ENCODE measurements at places on chromosomes 1 and 21.

DNA sequence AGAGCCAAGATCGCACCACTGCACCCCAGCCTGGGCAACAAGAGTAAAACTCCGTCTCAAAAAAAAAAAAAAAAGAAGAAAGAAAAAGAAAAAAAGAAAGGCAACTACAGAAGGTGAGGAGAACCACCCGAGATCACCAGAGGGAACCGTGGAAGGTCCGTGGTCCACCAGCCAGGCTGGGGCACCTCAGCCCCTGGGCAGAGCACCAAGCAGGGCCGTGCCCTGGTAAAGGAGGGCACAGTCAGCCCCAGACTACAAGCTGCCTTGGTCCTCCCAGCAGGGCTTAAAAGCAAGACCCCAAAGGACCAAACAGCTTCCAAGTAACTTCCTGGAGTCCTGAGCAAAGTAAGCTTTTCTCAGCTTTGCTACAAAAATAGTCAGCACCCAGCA is 8.8 kb upstream of the SAMD11 start:
- DNase-seq = no peak

GRCh38 chr21:24424776-24425175 is 1182.5 kb downstream of the MRPL39 start:
- DNase-seq = no peak

GRCh38 chr1:10530756-10531495 is 56.2 kb downstream of the PEX14 start:
- no peak for DNase-seq

- no peak for DNase-seq
These were observed 56.6 kb upstream of the CR2 start for GRCh38 chr1:207397525-207397926.

DNA sequence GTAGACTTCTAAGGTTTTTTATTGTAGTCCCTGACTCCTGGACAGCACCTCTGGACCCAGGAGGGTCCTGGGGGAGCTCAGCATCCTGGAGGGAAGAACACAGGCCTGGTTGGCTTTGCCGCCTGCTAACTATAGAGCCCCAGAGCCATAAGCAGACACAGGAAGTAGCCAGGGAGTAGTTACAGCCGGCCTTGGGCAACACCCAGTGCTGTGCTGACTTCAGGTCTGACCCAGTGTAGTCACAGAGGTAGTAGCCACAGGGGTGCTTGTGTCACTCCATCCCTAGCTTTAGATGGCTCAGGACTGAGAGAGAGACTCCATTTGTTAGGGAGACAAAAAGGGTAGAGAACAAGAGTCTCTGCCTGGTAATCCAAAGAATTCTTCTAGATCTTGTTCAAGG is 21.9 kb downstream of the MCOLN2 start:
- no peak for DNase-seq

GRCh38 chr1:26538480-26539412 is 9.2 kb downstream of the RPS6KA1 start:
- DNase-seq = no peak

DNA sequence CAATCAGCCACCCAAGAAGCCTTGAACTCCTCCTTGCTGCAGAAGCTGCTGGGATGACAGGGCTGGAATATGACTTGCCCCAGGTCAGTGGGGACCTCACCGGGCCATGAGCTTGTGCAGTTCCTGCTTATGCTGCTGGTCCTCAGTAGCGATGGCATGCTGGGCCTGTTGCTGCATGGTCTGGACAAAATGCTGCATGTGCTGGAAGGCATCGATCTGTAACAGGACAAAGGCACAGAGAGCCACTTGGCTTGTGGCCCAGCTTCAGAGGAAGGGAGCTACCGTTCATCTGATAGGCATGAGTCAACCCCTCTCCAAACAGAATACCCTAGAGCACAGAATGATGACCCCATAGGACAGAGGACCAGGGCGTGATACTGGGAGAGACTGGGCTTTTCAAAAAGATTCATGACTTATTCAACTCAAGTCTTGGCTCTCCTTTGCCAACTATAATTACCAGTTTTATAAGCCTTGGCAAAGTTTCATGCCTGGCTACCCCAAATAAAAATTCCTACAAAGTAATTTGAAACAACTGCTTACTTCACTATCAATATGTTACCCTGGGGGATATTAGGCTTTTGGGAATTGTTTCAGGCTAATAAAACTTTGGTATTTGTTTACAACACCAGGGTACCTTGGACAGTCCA is 34.7 kb upstream of the EXOSC10 start:
- no peak for DNase-seq

DNA sequence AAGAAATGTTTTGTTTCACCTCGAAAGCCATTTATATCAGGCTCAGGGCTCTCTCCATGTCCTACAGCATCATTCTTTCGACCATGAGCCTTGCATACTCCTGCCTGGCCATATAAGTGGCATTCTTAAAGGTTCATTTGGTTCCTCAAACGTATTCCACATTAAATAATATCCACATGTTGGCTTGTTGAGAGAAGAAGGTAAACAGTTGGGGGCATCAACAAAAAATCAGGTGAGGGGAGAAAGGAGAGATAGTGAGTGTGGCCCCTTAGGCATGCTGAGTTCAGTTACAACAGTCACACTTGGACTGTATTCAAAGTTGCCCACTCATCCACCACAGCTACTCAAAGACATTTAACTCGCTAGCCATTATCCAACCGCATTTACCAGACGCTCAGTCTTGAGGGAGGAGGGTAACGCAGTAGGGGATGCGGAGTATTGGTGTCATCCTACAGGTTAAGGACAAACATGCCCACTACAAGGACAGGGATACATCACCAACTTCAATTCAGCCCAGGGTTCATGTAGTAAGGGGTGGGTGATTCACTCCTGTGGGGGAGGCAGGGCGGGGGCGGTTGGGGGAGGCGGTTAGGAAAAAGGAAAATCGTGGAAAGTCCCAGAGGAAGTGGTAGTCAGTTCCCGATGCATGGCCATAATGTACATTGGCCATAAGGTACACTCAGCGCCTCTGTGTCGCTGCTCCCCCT is 1.4 kb downstream of the ZNF697 start:
- no peak for DNase-seq

- DNase-seq = no peak
These were observed 42.7 kb downstream of the GJA5 start for GRCh38 chr1:147717706-147718097.

DNA sequence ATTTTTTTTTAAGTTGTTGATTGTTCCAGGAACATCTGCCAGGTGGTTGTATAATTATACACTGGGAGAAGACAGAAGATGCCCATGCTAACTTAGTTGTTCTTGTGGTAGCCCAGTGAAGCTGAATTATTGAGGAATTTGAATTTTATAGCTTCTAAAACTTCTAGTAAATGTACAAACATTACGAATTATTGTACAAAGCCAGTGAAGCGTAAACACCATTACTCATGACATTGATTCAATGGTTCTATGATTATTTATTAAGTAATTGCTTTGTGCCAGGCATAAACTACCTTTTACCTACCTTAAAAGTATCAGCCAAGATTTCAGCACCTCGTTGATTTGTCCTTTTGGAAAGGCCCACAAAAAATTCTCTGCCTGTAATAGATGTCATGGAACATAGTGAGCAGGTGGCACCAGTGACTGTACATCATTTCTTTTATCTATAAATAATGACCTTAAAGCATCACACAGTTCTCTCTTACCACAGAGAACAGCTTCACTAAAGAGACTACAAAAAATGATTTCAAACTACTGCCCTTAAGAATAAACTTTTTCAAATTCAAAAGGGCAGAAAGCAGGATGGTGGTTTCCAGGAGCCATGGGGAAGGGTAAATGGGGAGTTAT is 74.9 kb upstream of the BCL10 start:
- DNase-seq = no peak

DNA sequence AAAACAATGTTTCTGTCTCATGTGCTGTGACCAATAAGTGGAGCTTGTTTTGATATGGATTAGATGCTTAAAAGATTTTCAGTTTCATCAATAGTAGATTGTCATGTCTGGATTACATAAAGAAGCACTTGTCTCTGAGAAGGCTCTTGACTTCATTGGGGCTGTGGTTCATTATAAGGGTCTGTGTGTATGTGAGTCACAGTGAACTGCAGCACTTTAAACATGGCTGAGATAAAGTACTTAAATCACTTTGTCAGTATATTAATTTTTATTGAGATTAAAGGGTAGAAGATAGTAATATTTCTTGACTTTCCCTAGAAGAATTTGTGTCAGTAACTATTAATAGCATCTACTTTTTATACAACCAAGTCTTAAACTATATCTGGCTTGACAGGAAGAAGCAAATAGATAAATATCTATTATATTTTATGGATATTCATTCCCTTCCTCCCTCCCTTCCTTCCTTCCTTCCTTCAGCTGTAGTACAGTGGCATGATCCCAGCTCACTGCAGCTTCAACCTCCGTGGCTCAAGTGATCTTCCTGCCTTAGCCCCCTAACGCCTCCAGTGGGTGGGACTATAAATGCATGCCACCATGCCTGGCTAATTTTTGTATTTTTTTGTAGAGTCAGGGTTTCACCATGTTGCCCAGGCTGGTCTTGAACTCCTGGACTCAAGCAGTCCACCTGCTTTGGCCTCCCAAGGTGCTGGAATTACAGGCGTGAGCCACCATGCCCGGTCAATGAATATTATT is 48.8 kb downstream of the ZFYVE9 start:
- DNase-seq = no peak

GRCh38 chr1:8031176-8031785 is 5.2 kb upstream of the ERRFI1 start:
- no peak for DNase-seq

DNA sequence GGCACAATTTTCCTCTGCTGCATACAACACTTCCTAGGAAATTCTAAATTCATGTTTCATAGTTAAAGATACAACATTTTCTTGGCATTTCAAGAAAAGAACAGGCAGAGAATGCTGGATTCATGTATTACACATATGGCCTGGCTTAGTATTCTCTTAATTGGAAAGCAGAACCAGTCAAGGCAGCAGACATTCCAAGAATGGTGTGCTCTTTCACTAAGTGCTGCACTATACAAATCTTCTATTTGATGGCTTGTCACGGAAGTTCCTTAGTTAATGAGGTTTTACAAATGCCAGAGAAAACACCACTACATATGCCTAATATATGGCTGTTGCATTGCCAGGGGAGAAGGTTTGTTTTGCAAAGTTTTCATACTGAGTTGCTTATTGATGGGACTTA is 80.8 kb upstream of the DYNLT5 start:
- no peak for DNase-seq

DNA sequence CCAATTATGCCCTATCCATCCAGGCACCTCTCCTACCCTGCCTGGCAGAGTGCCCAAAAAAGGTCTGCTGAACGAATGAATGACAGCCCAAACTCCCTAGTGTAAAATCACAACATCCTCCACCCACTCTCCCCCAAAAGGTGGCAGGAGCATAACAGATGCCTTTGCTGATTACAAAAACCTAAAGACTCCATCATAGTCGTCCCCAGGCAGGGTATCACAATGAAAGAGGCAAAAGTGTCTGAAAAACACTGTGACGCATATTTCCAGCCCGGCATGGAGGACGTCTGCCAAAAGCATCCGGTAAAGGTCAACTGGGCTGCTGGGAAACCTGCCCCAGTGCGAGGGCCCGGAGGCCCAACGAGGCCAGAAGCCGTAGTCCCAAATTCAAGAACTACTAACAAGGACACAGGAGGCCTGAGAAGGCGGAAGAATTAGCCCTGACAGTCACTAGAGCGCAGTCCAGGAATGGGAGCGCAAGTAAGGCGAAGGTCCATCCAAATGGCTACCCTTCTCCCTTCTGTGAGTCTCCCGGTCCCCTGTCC is 576 bp downstream of the SMIM12 start:
- peak; percentile 21 for DNase-seq

GRCh38 chr1:91684481-91685196 is 184.0 kb downstream of the CDC7 start:
- no peak for DNase-seq

GRCh38 chr1:61084491-61085031 is 2.2 kb downstream of the NFIA start:
- no peak for DNase-seq

DNA sequence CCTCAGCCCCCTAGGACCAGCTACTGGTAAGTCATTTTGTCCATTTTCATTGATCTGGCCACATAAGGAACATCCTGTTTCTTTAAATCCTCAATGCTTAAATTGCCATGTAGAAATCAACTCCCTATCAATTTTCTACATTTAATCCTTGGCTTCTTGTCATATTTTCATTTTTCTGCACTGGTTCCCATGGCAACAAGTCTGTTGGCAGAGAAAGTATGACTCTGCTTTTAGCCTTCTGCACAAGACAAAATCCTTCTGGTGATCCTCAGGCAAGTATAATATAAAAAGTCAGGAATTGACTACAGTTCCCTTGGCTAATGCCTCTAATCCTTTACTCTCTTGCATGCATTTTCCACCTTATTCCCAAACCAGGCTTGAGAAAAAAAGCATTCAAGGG is 65.0 kb downstream of the LRRC40 start:
- no peak for DNase-seq

DNA sequence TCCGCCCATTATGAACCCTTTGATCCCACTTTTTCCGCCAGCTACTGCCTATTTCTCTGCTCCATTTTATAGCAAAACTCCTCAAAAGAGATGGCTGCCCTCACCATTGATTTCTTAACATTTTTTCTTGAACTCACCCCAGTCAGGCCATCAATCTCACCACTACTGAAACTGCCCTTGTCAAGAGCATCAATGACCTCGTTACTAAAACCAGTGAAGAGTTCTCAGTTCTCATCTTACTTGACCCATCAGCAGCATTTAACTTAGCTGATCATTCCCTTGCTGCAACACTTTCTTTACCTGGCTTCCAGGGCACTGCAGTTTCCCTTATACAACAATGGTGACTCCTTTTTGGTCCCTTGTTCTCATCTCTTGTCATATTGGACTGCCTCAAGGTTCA is 35.2 kb upstream of the FASLG start:
- DNase-seq = no peak
